CD4-positive, alpha-beta T cell treated with Interleukin-2 at 100 ng/mL for 4 hours (primary cell): ENCODE measurements at places on chromosomes 7 and 10.
A peak's percentile ranks its signal among the peaks of the same experiment; 100 is the strongest.

DNA sequence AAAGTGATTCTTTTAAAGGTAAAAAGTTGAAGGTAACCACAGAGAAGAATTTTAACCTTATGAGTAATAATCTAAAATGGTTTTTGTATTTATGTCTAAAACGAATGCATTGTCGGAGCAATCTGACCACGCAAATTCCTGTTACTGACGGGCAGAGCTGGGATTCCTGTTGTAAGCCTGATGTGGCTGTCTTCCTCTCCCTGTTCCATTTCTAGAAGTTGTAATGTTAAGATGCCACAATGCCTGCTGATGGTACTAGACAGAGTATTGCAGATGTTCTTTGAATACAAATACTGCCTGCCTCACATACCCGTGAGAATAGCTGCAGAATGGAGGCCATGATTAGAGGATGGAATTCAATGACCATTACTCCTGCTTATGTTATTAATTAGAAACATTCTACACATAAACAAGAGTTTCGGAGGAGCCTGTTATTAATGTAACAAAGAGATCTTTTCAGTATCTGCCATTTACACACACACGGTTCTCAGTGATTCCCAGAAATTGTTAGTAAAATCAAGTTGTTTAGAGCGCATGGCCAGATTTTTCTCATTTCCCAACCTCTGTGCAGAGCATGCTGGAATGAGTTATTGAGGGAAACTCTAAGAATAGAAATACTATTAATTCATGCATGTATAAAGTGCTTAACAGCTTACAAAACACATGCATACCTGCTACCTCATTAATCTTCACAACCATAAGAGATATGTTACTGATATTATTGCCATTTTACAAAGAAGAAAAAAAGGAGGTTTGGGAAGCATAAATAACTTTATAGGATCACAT lies 196.8 kb downstream of the PTN start:
- no peak for DNase-seq

DNA sequence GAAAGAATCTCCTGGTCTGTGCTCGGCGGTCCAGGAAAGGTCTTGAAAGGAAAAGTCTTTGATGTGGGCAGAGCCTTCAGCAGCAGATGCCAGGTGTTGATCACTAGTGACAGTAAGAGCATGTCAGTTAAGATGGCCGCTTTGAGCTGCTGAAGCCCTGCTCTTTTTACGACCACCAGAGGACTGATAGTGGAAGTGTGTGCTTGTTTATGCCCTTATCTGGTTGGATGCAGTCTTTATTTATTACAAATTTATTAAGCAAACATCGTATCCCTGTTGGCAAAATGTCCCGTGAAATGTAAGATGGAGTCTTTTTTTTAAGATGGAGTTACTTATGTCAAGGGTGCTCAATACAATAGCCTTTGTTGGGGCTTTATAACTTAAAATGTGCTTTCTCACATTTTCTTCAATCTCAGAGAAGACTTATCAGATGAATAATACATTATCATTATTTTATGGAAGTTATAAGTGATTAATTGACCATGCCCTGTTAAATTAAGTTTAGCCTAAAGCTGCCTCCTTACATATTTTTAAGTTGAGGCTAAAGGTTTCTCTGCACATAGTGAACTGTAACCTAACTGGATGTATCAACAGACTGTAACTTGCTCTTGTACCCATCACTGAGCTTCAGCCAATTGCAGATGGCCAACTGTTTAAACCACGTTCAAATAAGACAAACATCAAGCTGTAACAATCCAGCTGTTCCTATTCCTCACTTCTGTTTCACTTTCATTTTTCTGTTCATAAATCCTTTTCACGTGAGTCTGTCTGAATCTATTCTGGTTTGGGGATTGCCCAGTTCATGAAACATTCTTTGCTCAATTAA lies 97.4 kb upstream of the PIK3CG start:
- peak; percentile 16 for DNase-seq

DNA sequence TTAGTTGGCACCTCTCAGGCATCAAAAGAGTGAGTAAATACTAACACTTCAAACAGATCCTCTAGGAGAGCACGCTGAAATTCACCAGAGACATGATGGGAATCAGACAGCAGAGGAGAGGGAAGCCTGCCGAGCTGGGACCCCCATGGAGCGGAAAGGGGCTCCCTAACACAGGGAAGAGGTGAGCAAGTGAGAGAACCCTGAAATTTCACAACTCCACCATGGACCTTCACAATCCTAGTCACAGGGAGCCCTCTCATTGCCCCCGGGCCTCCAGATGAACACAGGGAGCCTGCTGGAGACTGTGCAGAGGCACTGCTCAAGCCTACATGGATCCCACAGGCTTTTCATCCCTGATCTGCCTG lies 59.2 kb upstream of the ANTXRL start:
- no peak for DNase-seq

GRCh38 chr10:73159038-73159648 lies 8.7 kb downstream of the ECD start:
- peak; percentile 72 for DNase-seq

GRCh38 chr10:1293636-1294435 lies 237.7 kb downstream of the WDR37 start:
- no peak for DNase-seq

- peak; percentile 40 for DNase-seq
These were observed 56.9 kb upstream of the AOAH start for GRCh38 chr7:36781011-36781738.

DNA sequence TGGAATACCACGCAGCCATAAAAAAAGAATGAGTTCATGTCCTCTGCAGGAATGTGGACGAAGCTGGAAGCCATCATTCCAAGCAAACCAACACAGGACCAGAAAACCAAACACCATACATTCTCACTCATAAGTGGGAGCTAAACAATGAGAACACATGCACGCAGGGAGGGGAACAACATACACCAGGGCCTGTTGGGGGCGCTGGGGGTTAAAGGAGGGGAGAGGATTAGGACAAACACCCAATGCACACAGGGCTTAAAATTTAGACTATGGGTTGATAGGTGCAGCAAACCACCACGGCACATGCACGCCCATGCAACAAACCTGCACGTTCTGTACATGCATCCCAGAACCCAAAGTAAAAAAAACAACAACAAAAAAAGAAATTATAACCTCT lies 23.3 kb downstream of the RNF133 start:
- no peak for DNase-seq

DNA sequence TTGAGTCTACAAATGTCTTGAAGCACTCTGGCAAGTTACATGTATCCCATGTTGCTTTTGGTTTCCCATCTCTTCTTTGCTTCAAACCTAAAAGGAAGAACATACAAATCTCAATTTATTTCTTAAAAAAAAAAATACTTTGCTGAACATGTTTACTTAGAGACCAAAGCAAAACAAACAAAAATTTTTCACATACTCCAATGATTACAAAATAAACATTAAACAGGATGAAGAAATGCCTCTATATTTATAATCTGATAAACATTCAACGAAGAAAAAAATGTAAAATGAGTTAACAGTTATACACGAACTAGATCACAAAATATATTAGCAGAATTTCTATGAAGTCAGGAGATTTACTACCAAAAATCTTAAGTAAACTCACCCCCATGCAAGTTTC lies 31.3 kb downstream of the FAM204A start:
- DNase-seq, result no peak

- DNase-seq, result no peak
These were observed 89.2 kb upstream of the NPS start for GRCh38 chr10:127459918-127460317.

DNA sequence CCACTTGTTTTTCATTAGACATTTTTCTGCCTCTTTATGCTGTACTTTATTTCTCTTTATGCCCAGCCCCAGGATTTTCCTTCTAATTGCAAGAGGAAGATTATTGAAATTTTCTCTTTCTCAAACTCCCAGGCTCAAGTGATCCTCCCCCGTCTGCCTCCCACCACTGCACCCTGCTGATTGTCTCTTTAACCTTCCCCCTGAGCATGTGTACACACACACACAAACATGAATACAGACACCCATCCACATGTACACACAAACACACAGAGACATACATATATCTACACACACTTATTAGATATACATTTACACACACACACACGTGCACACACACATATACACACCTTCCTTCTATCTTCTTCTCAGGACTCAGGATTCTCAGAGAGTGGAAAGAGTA lies 37.3 kb upstream of the MAP3K8 start:
- DNase-seq, result no peak

GRCh38 chr10:129323879-129324278 lies 143.2 kb upstream of the MGMT start:
- DNase-seq, result no peak

DNA sequence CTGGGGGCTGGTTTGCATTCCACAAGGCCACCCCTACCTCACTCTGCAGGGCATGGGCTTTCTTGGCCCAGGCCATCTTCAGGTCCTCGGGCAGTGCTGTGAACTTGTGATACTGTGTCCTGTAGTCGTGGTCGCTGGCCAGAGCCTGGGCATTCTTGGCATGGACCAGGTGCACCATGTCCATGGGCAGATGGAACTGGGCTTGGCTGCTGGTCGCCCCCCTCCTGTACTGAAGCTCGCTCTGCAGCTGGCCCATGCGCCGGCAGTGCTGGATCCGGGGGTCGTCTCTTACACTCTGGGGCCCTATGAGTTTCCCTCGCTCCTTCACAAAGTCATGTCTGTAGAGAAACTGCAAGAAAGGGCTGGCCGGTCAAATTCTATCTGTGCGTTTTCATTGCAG lies 51.7 kb downstream of the HABP2 start:
- no peak for DNase-seq

GRCh38 chr7:149704507-149704906 lies 68.9 kb downstream of the ZNF467 start:
- DNase-seq, result no peak

- DNase-seq, result no peak
These were observed 12.9 kb upstream of the MICU1 start for GRCh38 chr10:72638586-72639440.

GRCh38 chr10:30742471-30742870 lies 112.9 kb upstream of the LYZL2 start:
- DNase-seq, result no peak

DNA sequence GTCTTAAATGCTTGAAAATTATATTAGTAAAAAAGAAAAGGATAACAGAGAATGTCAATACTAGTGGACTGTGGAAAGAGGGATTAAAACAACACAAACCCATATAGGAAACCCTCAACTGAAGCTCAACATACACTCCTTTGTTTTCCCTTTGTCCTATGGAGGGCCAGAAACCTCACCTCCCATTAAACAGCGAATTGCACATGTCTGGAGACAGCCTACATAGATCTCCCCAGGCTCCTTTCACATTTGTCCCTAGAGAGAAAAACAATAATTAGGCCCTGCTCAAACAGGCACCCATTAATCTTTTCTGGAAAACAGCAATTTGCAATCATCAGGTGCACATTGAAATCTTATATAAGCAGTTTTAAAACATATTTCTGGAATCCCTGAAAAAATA lies 87.6 kb upstream of the SEMA3D start:
- no peak for DNase-seq

- DNase-seq, result no peak
These were observed 313.1 kb downstream of the CALN1 start for GRCh38 chr7:72098807-72099580.

GRCh38 chr7:138170298-138170697 lies 94.0 kb downstream of the AKR1D1 start:
- DNase-seq, result no peak

DNA sequence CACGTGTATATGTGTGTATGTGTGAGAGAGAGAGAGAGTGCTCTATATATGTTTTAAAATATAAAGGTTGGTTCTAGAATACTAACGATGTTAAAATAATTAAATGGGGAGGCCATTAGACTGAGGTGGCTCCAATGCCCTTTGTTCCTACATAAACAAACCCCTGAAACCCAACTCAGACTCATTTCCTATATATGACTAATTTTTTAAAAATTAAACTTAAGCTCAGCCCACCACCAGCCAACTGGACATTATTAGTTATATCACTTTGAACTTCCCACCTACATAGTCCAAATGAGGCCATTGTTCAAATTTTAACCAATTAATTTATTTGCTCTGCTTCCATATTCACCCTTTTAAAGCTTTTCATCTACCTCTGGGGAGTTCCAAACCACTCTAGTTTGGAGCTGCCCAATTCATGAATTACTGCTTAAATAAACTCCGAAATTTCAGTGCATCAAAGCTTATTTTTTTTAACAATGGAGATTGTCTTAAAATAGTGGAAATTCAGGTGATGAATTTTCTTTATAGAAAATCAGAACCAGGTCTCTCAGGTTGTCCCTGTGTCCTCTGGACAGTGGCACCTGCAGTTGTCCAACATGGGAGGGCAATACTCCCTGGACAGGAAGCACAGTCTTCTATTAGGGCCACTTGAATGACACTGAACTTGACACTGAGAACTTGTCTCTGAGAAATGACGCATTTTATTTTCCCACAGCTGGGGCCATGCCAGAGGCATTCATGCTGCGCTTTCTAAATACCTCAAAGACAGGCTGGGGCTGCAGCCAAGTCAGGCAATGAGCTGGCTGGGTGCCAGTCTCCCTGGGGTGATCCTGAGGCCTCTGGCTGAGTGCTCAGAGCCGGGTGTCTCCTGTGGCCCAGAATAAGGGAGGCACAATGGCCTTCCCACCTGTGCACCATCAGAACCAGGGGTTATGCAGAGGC lies 109.5 kb upstream of the TMEM72 start:
- no peak for DNase-seq

- peak; percentile 74 for DNase-seq
These were observed 97.1 kb downstream of the VOPP1 start for GRCh38 chr7:55474944-55475854.

DNA sequence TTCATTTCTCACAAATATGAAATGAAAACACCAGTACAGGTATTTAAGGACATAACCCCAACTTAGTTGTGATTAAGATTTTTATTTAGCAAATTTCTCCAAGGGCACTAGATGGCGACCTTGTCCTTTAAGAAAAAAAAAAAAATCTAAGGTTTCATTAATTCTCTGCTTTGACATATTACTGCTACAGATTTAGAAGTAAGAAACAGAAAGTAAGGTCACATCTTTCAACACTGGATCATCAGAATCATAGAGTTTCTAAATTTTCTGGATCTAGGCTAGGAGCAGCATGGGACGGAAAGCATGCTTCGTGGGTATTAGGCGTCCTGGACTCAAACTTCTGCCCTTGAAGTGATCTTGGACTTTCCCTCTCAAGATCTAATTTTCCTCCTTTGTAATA lies 85.5 kb upstream of the PRKG1 start:
- DNase-seq, result no peak

DNA sequence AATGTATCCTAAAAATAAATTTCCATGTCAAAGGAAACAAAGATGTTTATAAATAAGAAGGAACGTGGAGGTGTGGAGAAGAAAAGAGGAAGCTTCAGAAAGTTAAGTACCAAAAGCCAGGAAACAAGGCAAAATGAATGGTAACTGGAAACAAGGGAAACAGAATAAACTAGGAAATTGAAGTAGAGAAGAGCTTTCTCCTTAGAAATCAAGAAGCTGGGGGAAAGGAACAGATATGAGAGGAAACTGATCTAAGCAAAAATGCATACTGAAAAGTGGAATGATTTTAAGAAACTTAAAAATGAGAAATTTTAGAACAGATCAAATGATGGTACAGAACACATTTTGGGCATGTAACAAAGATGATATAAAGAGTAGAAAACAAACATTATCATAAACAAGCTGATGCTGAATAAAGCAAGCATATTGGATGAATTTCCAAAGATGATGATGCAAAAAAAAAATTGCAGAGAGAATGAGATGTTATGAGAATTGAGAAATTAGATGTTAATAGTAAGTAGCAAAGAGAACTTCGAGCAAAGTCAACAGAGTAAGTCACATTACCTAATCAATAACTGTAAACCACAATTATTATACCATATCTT lies 1.9 kb downstream of the BRAF start:
- no peak for DNase-seq
